AG04449 (cell line): ENCODE measurements at places on chromosomes 4 and X.
A peak's percentile ranks its signal among the peaks of the same experiment; 100 is the strongest.

GRCh38 chrX:6449946-6450345, 85.0 kb downstream of the VCX3A start:
- DNase-seq, result no peak

DNA sequence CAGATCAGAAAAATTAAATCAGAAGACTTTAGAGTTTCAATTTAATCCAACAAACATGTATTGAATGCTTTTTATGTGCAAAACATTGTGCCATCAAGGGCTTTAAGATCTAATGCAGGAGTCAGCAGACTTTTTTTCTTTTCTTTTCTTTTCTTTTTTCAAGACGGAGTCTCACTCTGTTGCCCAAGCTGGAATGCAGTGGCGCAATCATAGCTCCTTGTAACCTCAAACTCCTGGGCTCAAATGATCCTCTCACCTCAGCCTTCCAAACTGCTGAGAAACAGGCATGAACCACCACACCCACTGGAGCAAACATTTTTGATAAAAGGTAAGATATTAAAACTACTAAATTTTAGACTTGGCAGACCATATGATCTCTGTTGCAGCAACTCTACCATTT, 24.6 kb upstream of the LRBA start:
- no peak for DNase-seq

- no peak for DNase-seq
Observed at GRCh38 chr4:6619466-6620255, 20.8 kb upstream of the MRFAP1 start.

DNA sequence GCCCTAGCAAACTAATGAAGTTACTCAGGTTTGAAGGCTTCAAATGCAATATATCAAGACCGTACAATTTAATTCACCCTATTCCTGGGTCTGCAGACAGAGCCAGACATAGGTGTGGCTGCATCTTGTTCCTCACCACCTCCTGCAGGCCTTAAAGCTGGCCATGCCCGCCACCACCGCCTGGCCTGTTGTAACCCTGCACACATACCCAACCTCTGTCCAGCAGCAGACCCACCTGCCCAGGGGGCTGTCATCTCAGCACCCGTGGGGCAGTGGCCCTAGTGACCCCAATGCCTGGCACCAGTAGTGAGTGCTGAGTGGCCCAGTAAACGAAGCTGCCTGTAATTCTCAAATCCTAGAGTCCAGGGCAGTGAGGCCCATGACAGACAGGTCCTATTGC, 40.7 kb downstream of the ZBTB49 start:
- no peak for DNase-seq

DNA sequence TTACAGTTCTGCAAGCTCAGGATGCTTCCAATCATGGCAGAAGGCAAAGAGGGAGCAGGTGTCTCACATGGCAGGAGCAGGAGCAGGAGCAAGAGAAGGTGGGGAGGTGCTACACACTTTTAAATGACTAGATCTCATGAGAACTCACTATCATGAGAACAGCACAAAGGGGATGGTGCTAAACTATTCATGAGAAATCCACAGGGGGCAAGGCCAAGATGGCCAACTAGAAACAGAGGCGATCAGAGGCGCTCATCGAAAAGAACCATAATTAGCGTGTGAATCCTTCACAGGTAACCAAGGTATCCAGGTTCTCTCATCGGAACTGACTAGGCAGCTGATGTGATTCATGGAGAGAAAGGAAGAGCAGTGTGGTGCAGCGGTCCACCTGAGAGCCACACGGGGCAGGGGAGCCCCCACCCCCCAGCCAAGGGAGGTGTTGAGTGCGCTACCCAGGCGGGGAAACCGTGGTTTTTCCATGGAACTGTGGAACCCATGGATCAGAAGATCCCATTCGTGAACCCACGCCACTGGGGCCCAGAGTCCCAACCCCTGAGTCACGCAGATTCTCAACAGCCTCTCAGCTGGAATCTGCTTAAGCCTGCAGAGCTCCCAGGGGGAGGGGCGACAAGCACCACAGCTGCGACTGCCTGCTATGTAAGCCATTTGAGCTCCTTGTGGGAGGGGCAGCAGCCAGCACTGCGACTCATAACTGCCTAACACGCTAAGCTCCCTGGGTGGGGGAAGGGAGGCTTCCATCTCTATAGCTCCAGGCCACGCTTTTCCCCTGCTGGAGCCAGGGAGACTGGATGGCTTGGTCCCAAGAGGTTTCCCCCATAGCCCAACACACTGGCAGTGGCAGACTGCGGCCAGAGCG, 46.7 kb downstream of the FGF16 start:
- DNase-seq, result peak; percentile 28

DNA sequence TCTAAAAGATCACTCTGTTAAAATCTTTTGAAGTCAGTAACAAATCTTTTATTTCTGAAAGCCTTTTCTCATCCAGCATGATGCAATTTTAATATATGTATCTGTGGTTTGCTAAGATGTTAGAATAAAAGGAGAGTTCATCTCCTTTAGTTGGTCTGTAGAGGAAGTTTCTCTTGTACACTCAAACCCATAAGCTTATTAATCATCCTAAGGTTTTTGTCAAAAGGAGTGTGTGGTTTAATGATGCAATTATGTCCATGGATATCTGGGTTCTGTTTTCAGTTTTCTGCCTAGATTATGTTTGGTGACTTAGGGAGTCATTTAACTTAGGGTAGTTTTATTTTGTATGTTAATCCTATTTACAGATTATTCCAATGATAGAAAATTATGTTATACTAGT, 52.1 kb upstream of the NDST4 start:
- DNase-seq, result no peak

GRCh38 chrX:119758731-119759247, 401 bp downstream of the SOWAHD start:
- no peak for DNase-seq

DNA sequence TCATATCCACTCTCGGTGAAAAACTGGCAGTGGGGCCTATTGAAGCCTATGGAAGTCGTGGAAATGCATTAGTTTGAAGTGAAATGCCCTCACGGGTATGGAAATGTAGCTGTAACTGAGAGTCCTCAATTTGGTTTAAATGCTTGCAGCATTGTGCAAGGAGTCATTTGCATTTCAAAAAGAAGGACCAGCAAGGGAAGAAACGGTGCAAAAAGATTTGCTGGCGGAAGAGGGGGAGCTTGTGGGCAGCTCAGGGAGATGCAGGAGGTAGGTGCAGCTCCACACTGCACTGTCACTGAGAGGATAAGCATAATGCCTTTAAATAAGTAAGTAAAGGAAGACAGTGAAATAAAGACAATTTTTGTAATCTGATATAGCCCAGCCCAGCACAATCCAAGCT, 400.4 kb upstream of the DIPK2B start:
- no peak for DNase-seq

GRCh38 chr4:7425591-7426468, 8.9 kb downstream of the PSAPL1 start:
- DNase-seq, result no peak

DNA sequence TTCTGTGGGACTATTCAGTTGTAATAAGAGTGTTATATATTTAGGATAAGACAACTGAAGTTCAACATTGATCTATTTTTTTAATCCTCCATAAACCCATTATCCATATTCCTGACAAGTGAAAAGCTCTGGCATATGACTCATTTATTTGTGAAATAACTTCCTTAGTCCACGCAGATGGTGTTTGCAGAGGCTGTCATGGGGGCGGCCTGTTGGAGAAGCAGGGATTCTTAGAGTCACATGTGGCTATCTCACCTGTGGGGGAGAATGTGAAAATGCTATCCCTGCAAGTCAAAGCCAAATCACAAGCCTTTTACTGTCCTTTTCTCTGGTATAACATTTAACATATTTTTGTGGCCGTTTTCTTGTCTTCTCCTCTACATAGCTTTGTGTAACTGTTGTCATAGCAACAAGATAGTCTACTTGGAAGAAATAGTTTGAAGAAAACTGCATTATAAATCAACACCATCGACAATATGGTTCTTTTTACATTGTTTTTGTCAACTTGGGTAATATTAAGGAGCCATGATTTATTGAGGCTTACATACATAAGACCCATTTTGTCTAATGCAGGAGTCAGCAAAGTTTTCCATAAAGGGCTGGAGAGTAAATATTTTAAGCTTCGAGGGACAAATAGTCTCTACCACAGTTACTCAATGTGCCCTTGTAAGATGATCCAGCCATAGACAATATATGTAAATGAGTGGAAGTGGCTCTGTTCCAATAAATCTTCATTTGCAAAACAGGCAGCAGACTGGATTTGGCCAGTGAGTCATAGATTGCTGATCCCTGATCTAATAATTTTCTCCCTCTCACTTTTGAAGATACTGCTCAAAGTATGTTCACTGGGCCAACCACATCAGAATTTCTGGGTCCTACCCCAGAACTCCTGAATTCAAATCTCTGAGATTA, 395.0 kb downstream of the DTHD1 start:
- no peak for DNase-seq

- DNase-seq, result no peak
Observed at GRCh38 chr4:31877429-31877828, 1157.3 kb downstream of the PCDH7 start.

GRCh38 chr4:72305080-72305479, 263.9 kb downstream of the ADAMTS3 start:
- no peak for DNase-seq

- no peak for DNase-seq
Observed at GRCh38 chr4:30245140-30245539, 475.0 kb upstream of the PCDH7 start.

DNA sequence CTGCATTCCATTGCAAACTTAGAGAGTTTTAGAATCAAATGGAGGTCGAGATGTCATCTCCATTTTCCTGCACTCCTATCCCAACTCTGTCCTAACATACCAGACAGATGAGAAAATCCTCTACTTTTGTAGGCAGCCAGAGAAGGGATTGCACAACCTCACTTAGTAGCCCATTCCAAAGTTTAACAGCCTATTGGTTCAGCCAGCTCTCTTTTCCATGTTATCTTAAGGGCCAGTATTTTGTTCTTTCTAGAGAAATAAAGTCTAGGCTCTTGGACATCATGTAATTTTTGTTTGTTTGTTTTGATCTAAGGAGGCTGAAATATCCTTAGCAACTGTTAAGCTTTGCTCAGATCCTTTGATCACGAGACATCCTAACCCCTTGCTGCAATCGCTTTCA, 173.0 kb downstream of the COX18 start:
- DNase-seq, result peak; percentile 66

- DNase-seq, result no peak
Observed at GRCh38 chr4:2044542-2045517, 14.3 kb upstream of the NAT8L start.

DNA sequence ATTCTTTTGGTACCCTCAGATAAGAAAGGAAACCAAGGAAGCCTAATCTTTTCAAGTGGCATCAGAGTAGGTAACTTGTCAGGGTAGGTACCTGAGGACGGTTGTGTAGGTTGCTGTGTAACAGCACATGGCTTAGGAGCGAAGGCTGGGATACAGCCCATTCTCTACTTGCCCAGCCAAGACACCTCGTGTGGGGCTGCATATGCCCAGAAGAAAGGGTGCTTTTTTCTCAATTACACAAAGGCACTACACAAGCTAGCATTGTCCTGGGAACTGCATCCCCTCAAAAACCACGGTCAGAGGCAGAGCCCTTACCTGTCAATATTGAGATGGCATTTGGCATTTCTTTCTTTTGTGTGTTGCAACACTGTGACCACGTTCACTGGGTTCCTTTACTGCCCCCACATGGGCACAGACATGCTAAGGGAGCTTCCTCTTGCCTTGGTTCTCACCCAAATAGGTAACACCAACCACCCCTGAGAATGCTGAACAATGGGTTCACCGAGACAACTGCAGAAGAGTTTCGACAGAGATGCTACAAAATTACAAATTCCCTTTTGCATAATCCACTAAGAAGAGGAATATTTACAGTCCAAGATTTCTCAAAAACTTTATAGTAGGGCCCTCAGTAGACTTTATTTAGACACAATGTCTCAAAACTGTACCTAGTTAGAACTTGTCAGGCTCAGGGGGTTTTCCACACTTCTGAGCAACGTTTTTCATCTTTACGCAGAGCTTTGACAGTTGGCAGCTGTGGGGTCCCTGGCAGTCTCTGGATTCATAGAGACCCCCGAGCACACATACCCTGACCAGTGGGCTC, 35.8 kb upstream of the TNIP3 start:
- no peak for DNase-seq

- DNase-seq, result no peak
Observed at GRCh38 chrX:32871636-32872035, 339.7 kb downstream of the DMD start.

GRCh38 chr4:67988991-67989390, 25.7 kb upstream of the TMPRSS11A start:
- no peak for DNase-seq

- DNase-seq, result no peak
Observed at GRCh38 chr4:8260656-8261111, 8.9 kb upstream of the HTRA3 start.

GRCh38 chr4:25172961-25173915, 13.0 kb upstream of the SEPSECS start:
- peak; percentile 98 for DNase-seq

DNA sequence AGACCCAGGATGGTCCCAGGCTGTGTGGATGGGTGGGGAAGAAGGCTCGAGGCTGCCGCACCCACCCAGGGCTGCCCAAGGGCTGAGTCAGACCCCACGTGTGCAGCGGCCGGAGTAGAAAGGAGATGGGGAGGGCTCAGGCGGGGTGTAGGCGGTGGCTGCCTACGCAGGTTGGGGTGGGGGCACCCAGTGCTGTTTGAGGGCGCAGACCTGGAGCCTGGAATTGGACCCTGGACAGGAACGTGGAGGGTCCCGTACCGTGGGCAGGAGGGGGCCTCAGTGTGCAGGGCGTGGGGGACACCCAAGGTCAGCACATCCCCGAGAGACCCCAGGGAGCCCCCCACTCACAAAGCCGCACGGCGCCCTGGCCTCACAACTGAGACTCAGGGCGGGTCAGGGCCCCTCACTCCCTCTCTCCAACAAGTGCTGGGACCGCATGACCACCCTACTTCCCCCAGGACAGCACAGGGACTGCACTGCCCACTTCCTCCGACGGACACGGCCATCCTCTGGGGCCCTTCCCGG, 79.9 kb downstream of the FAM53A start:
- no peak for DNase-seq

DNA sequence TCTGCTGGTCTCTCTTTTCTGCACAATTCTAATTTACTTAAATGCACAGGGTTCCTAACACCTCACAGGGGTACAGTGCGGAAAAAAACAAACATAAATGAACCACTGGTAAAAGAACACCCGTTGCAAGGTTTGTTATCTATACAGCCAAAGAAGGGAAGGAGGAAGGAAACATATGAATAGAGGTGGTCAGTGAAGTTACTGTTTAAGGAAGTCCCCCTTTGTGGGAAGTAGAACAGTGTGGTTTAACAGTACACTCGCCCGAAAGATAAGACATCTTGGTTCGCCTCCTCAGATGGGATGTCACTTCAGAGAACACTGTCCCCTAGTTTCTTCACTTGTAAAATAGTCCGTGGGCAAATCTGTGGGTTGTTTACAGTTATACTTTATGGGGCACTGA, 57.5 kb downstream of the TEC start:
- no peak for DNase-seq

DNA sequence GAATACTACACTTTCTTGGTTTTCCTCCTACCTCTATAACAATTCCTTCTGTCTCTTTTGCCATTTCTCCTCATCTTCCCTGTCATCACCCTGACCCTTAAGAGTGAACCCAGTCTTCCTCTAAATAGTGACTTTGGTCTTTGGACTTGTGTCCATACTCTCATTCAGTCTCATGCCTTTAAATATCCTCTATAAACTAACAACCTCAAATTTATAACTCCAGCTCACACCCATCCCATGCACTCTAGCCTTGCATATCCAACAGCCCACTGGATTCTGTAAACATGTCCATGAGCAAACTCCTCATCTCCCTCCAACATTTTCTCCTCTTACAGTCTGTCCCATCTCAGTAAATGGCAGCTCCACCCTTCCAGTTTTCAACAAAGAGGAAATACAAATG, 15.0 kb downstream of the BCLAF3 start:
- no peak for DNase-seq

GRCh38 chr4:76943129-76943620, 6.4 kb upstream of the SEPTIN11 start:
- peak; percentile 53 for DNase-seq
